Activated CD4-positive, alpha-beta T cell treated with anti-CD3 and anti-CD28 coated beads, Interleukin-2, amount 10 ng/mL, durations not matched to agents 24 days and 14 days (primary cell): ENCODE measurements at places on chromosomes 4 and X. TPM values are rescaled to one million over a fixed set of nuclear protein-coding genes. Genes with fewer than 3 reads are reported as not detected.

GRCh38 chrX:10800796-10801195, 180.4 kb upstream of the MID1 start:
- no peaks in the 10 kb centered on the region for H3K36me3 ChIP-seq
- no peaks in the 10 kb centered on the region for H3K27me3 ChIP-seq
- H3K4me3 ChIP-seq: no peak overlapping the region
- no peaks in the 10 kb centered on the region for H3K4me1 ChIP-seq
- no peak for DNase-seq
- H3K27ac ChIP-seq: no peak overlapping the region

- no peaks in the 10 kb centered on the region for H3K36me3 ChIP-seq
- no peaks in the 10 kb centered on the region for H3K27me3 ChIP-seq
- H3K4me1 ChIP-seq: no peaks in the 10 kb centered on the region
Observed at GRCh38 chrX:148865277-148866210, 365.1 kb downstream of the AFF2 start.

- H3K36me3 ChIP-seq: no peaks in the 10 kb centered on the region
- no peaks in the 10 kb centered on the region for H3K27me3 ChIP-seq
- H3K27ac ChIP-seq: no peak overlapping the region
- no peaks in the 10 kb centered on the region for H3K4me1 ChIP-seq
- no peak overlapping the region for H3K4me3 ChIP-seq
Observed at GRCh38 chr4:52197306-52197705, 146.2 kb downstream of the SPATA18 start.

DNA sequence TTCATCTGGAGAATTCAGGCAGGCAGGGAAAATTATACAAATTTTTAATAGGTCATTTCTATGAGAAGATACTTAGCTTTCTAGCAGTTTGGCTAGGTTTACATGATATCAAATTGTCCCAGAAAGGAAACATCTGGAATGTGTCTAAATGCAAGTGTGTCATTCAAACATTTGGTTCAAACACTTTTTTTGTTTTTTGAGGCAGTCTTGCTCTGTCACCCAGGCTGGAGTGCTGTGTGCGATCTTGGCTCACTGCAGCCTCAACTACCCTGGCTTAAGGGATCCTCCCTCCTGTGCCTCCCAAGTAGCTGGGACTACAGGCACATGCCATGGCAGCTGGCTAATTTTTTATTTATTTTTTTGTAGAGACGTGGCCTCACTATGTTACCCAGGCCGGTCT, 31.6 kb downstream of the SPARCL1 start:
- no peak for DNase-seq
- H3K4me3 ChIP-seq: no peak overlapping the region
- H3K36me3 ChIP-seq: no peaks in the 10 kb centered on the region

GRCh38 chrX:27549688-27550087, 40.5 kb upstream of the DCAF8L2 start:
- H3K36me3 ChIP-seq: no peaks in the 10 kb centered on the region
- H3K27ac ChIP-seq: no peak overlapping the region
- no peaks in the 10 kb centered on the region for H3K27me3 ChIP-seq
- no peak for DNase-seq
- H3K4me3 ChIP-seq: no peak overlapping the region

GRCh38 chrX:97876697-97877407, 993.1 kb downstream of the RPA4 start:
- H3K4me1 ChIP-seq: no peaks in the 10 kb centered on the region
- H3K27ac ChIP-seq: no peak overlapping the region
- H3K27me3 ChIP-seq: no peaks in the 10 kb centered on the region
- no peak overlapping the region for H3K4me3 ChIP-seq
- DNase-seq: no peak

DNA sequence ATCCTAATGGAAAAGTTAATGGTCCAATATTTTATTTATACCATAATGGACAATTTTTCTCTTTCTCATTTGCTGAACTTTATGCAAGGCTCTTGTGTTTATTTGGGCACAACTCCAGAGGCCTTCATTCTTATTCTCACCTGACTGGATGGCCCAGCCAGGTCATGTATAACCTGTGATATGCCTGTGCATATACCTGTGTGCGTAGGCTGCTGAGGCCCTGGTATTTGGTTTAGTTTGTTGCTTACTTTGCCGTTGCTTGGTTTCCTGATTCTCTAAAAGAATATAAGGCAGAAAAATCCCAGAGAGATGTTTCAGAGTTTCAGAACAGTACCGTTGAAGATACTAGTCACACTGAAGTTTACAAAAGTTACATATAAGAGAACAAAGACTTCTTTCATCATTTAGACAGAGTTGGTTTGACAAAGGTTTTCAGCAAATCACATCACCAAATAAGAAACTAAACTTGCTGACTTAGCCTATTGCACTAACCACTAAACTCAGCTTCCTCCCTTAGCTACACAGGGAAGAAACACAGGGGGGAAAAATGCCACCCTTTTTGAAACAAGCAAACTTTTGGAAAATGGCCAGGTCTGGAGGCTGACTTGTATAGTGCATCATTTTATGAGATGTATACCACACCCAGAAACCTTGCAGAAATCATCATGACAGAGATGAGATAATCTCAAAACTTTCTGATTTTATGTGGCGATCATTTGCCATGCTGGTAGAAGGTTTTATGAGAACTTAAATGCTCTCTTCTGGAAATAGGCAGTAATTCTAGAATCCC, 248.5 kb downstream of the GRIA3 start:
- no peak overlapping the region for H3K27ac ChIP-seq
- H3K36me3 ChIP-seq: no peaks in the 10 kb centered on the region
- no peak overlapping the region for H3K4me3 ChIP-seq
- H3K27me3 ChIP-seq: no peaks in the 10 kb centered on the region

DNA sequence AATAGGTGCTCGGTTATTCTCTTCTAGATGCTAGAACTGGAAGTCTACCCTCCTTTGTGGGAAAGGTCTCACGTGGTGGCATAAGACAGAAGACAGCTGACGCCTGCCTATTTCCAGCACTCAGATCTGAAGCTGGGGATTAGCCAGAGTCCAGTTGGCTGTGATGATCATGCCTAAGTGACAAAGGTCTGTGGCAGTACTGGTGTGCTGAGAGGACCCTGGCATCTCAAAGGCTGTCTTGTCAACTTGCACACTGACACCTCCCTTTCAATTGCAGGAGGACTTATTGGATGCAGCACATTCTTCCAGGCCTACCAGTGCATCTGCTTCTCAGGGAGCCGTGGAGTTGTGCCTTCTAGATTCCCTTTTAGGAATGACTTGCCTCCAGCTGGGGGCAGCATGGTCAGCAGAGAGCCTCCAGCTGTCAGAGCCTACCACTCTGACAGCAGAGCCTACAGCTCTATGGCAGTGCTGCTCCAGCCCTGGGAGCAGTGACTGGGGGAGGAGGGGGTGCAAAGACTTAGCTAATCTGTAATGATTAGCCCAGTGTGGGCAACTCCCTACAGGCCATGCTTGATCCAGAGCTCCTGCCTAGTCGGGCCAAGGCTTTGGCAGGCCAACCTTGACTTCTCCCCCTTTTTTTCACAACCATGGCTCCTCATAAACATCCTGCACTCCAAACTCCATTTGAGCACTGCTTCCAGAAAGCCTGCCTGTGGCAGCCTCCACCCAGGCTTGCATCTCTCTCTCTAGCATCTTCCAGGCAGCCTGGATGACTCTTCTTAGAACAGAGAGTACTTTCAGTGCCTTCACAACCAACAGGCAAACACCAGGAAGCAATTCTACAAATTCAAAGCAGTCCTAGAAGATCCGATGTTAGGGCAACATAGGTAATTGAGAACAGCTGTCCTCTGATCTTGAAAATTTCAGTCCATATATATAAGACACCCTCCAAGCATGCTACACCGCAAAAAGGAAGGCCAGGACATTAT, 13.8 kb upstream of the FGFBP2 start:
- H3K27ac ChIP-seq: no peak overlapping the region
- no peak overlapping the region for H3K4me3 ChIP-seq
- no peaks in the 10 kb centered on the region for H3K27me3 ChIP-seq
- DNase-seq: no peak
- no peaks in the 10 kb centered on the region for H3K4me1 ChIP-seq
- no peaks in the 10 kb centered on the region for H3K36me3 ChIP-seq

Gene SYTL4
- total RNA-seq: not detected in 2 replicates
